ENCODE measurements at places on chromosomes 12 and 14. TPM values are rescaled to one million over a fixed set of nuclear protein-coding genes. Genes with fewer than 3 reads are reported as not detected.

The GARIN6 gene
- total RNA-seq = not detected

The EML5 gene
- total RNA-seq = 3.6 TPM

The GNB3 gene
- 0.78 TPM for total RNA-seq

The DIO2 gene
- total RNA-seq = not detected

The PRPH gene
- total RNA-seq = not detected

The CLEC1A gene
- not detected for total RNA-seq

The ARHGAP9 gene
- total RNA-seq = 116 TPM
